AG10803 (cell line): ENCODE measurements at places on chromosomes 5 and 9.

DNA sequence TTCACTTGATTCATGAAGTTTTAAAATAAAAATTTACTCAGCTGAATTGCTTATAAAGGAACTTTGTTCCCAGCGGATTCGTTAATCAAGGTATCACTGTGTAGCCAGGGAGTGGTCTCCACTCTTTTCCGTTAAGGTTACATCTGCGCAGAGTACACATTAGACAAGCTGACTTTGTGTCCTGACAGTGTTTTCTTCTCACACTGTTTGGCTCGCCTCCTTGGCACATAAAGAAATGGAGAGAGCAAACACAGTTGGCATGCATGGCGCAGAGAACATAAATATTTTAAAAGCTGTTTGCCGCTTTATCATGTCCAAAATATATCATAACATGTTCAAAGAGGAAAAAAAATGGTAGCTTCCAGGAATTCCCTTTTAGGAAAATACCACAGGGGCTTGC lies 153.2 kb downstream of the EDIL3 start:
- no peak for DNase-seq

GRCh38 chr5:78570646-78571045 lies 77.9 kb downstream of the LHFPL2 start:
- DNase-seq, result no peak

GRCh38 chr5:82560561-82560960 lies 282.4 kb upstream of the RPS23 start:
- DNase-seq, result no peak

- no peak for DNase-seq
Observed at GRCh38 chr9:134193912-134194535, 29.7 kb upstream of the RNU6ATAC start.

DNA sequence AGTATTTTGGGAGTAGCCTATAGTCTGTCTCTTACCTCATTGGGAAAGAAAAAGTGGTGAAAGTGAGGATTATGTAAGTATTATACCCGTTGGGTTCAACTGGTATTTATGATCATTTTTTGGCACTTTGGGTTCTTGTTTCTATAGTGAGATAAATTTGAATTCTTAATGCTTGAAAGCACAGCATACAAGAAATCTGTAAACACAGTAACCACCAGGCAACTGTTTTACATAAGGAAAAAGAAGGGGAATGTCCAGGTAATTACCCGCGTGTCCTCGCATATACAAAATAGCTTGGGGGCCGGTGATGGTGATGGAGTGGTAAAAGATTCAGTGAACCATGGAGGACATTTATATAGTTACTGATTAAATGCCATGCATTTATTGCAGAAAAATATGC lies 60.5 kb downstream of the BASP1 start:
- DNase-seq, result no peak
